Right cardiac atrium (tissue), 5 donors: ENCODE measurements at places on chromosomes 16 and 17. TPM values are rescaled to one million over a fixed set of nuclear protein-coding genes. Genes with fewer than 3 reads are reported as not detected.

PKMYT1 gene
- 2.1 TPM for total RNA-seq

UNKL gene
- total RNA-seq = 16.4 TPM

PIK3R5 gene
- total RNA-seq = 2.7 TPM

DYNLRB2 gene
- total RNA-seq = 1.0 TPM

NOG gene
- total RNA-seq = 0.14 TPM

GAST gene
- total RNA-seq = not detected

MYO19 gene
- total RNA-seq = 15.3 TPM

SCPEP1 gene
- total RNA-seq = 55.4 TPM

TBCD gene
- 36.2 TPM for total RNA-seq

ZFP3 gene
- 11.7 TPM for total RNA-seq

TMED6 gene
- 0.49 TPM for total RNA-seq

LGALS9B gene
- 0.23 TPM for total RNA-seq

TEX19 gene
- total RNA-seq = not detected

ACSM2A gene
- total RNA-seq = not detected

GAN gene
- 8.7 TPM for total RNA-seq

C16orf96 gene
- not detected for total RNA-seq

HSD17B2 gene
- total RNA-seq = not detected

NCOR1 gene
- 73.0 TPM for total RNA-seq

SGSH gene
- total RNA-seq = 19.3 TPM
